ENCODE measurements at places on chromosomes 3 and 15. TPM values are rescaled to one million over a fixed set of nuclear protein-coding genes. Genes with fewer than 3 reads are reported as not detected.

DNA sequence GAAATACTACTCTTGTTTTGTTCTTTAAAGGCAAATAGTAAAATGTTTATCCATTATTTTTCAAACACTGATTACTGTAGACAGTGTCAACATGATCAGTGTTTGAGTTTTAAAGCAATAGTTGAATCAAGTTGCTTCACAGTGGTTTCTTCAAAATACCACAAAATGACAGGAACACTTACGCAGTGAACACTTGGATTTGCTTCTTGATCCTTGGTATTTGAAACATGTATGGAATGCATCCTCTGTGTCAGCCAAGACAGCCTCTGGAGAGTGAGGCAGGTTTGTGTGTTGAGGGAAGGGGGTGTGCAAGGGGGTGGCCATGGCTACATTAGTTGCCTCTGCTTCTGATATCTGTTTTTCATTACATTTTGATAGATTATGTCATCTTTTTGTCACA is 413.0 kb downstream of the RBMS3 start:
- DNase-seq: peak; percentile 46

ATP13A4 gene
- total RNA-seq: not detected

DNA sequence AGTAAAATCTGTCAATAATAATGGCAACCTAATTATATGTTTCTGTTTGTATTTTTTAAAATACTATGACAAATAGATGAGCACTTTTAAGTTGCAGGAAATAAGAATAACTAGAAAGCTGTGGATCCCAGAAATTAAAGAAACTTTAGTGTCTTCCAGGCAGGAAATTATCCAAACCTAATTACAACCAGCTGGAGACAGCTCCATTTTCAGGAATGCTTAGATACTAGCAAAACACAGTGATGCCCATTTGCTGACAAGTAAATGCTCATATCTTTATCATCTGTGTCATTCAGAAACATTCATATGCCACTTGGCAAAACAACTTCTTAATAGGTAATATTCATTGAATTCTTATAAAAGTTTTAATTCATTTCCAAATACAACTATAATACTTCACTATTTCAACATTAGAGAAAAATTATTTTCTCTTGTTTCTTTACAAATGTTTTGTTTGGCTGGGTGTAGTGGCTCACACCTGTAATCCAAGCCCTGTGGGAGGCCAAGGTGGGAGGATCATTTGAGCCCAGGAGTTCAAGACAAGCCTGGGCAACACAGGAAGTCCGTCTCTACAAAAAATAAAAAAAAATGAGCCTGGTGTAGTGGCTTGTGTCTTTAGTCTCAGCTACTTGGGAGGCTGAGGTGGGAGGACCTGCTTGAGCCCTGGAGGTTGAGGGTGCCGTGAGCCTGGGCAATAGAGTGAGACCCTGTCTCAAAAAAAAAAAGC is 169.1 kb upstream of the TSPAN3 start:
- DNase-seq: no peak

DNA sequence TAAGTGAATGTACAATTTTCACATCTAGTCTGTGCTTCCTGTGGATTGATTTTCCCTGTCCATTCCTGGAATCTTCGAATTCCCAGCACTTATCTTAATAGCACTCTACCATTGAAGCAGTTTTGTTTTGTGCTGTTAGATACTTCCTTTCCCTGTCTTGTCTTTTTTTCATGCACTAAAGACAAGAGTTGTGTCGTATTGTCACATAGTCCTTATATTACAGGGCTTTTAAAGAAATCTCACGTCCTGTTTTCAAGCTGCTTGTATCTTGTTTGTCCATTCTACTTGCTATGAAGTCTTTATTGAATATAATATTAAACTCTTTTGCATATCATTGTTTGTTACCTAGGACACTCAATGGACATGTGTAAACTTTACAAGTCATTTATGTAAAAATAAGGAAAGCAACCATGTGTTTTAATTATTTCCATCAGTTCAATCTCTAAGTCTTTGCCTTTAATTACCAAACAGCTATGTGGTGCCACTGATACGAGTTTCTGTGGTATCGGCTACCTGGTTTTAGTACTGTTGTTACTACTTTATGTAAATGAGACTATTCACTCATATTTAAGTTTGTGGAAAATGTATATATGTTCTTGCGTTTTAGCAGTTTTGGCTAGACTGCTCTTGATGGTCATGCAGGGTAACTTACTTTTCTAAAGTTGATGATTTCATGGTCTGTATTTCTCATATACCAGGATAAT is 10.3 kb downstream of the PIK3CA start:
- no peak for DNase-seq
